T47D (cell line): ENCODE measurements at places on chromosomes 11 and 22.

DNA sequence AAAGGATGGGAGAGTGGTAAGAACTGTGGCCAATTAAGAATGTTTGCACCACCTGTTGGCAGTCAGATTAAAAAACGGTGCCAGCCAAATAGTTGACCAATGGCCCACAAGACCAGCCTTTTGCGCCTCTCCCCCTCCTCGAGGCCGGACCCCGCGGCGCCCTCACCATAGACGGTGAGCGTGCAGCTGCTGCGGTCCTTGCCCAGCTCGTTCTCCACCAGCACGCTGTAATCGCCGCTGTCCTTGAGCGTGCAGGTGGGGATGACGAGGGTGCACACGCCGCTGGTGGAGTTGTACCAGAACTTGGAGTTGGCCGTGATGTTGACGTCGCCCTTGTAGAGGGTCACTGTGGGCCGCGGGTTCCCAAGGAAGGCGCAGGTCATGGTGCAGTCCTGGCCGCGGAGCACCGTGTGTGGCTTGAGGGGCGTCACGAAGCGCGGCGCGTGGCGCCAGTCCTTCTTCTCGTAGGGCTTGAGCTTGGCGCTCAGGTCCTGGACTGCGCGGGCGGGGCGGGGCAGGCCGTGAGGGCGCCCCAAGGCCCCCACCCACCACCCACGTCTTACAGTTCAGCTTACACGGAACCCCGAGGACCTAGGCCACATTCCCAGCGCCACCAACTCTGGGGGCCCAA lies 7.2 kb downstream of the TMEM86A start:
- DNase-seq: no peak

DNA sequence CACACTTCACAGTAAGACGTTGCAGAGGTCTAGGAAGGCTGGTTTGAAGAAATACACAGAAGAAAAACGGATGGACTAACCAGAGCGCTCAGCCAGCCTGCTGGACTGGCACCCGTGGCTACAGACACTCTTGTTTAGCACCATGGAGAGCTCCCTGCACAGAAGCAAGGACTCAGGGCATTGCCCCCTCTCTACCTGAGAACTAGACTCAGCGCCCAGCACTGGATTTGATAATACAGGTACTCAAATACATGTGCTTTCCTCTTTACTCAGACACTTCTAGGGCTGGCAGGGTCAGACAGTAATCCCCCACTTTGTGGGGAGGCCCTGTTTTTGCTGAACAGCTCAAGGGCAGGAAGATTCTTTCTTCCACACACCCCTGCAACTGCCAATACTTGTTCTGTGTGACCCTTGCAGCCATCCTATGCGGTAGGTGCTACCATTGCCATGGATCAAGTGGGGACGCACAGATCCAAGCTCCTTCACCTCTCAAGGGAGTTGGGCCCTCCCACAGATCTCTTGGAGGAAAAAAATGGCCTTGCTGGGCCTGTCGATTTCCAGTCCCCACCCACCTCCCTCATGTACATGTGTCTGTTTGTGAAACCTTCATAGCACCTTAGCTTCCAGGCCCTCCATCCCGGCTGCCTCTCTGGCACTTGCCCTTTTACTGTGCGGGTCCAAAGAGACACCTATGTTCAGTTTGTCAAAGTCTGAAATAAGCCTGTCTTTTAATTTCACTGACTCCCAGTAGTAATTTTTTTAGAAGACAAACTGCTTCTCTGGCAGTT lies 5.1 kb upstream of the P2RX6 start:
- DNase-seq: peak; percentile 85

GRCh38 chr11:8832571-8833260 lies 78.3 kb upstream of the AKIP1 start:
- peak; percentile 41 for DNase-seq

DNA sequence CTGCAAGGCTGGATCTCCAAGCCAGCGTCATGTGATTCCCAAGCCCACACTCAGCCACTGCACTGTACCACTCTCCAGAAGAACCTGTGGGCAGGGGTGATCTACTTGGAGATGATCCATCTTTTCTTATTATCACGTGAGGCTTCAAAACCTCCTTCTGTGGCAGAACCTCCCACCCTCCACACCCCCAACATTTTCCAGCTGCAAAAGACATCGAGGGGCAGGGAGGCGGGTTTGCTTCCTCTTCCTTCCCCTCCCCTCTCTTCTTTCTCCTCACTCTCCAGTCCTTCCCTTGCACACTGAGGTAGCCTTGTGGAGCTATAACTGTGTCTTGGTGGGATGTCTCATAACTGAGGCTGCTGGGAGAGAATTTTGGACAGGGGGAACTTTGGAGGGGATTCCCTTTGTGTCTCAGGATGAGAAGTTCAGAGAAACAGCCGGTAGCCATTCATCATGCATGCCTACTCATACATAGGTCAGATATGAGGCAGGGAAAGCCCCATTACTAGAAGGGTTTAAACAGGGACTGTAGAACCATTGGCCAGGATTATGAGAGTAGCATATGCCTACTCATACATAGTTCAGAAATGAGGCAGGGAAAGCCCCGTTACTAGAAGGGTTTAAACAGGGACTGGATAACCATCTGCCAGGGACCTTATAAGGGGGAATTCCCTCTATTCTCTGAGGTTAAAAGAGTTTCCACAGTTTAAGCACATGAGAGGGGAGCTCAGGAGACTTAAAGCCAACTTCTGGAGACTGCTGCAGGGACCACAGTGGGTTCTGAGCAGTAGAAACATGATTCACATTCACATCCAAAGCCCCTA lies 420.7 kb upstream of the CADM1 start:
- no peak for DNase-seq

DNA sequence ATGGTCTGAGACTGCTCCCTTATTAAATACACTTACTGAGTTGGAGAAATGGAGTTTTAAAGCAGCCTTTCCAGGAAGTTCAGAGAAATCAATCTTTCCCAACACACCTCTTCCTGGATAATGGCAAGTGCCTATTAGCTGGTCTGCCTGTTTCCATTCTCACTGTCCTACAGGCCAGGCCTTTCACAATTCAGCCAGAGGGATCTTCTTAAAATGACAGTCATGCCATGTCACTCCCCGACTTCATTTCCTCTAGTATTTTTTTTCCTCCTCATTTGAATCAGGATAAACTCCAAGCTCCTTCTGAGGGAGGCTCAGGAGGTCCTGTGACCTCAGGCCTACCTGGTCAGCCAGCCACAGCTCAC lies 62.6 kb downstream of the FDX1 start:
- DNase-seq: no peak

- no peak for DNase-seq
Observed at GRCh38 chr11:70315716-70316115, 45.2 kb downstream of the PPFIA1 start.
